ENCODE measurements at places on chromosomes 11 and 22. TPM values are rescaled to one million over a fixed set of nuclear protein-coding genes. Genes with fewer than 3 reads are reported as not detected.

Gene IL18
- 2.2 TPM for total RNA-seq

Gene PVALB
- not detected for total RNA-seq

Gene TUB
- total RNA-seq: 10.5 TPM

Gene PTPN5
- total RNA-seq: 0.43 TPM

Gene USP2
- 4.0 TPM for total RNA-seq

Gene TMEM121B
- 0.46 TPM for total RNA-seq

Gene DDI1
- total RNA-seq: not detected

Gene NECTIN1
- total RNA-seq: 12.1 TPM

Gene ISX
- not detected for total RNA-seq

Gene SYT13
- 0.13 TPM for total RNA-seq

Gene MS4A1
- total RNA-seq: not detected

Gene PLA2G3
- total RNA-seq: not detected

Gene MUC5AC
- total RNA-seq: not detected

Gene PLAAT5
- total RNA-seq: 22.2 TPM

Gene OR5A1
- total RNA-seq: not detected

Gene SMC1B
- not detected for total RNA-seq

Gene PDGFB
- total RNA-seq: 4.4 TPM

Gene C11orf21
- total RNA-seq: 0.31 TPM

Gene PAX6
- total RNA-seq: not detected

Gene CCDC87
- 0.33 TPM for total RNA-seq

Gene C11orf52
- total RNA-seq: 1.5 TPM

Gene POU2AF2
- 1.8 TPM for total RNA-seq

Gene LYVE1
- total RNA-seq: 49.9 TPM

Gene TBX10
- total RNA-seq: not detected

Gene CHST1
- 4.1 TPM for total RNA-seq

Gene C11orf65
- 1.0 TPM for total RNA-seq

Gene TCN2
- total RNA-seq: 33.9 TPM

Gene CASP5
- total RNA-seq: 0.32 TPM

Gene CNTF
- 0.33 TPM for total RNA-seq

Gene CSF2RB
- 1.9 TPM for total RNA-seq
